ENCODE measurements at places on chromosomes 2 and 18.

- no peak for DNase-seq
Measured at GRCh38 chr2:144254342-144255235, 265.3 kb downstream of the ZEB2 start.

DNA sequence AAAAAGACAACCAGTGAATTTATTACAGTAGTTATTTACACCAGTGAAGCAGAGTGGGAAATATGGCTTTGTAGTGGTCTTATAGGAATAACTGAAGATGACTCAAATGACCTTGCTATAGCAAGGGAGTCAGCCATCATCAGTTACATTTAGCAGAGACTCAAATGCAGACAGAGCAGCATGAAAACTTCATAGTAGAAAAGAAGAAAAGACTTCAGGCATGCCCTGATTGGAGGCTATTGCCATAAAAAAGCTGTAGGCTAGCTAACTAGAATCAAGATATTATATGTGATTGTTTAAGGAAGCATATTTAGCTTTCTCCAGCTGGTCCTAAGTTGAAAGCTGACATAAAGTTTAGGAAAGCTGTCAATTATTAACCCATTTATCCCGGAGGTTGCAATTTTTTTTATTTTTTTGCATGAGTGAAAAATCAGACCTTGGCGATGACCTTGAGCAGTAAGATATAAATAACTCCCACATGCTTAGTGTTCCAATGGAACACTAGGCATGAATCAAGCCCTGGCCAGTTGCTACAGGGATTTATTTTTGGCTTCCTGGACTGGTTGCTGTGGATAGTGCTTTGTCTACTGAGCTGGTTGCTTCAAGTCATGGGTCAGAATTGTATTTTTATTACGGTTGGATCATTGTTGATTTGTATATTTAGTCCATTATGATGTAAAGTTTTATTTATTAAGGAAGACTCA lies 675.6 kb upstream of the VRK2 start:
- DNase-seq: no peak

DNA sequence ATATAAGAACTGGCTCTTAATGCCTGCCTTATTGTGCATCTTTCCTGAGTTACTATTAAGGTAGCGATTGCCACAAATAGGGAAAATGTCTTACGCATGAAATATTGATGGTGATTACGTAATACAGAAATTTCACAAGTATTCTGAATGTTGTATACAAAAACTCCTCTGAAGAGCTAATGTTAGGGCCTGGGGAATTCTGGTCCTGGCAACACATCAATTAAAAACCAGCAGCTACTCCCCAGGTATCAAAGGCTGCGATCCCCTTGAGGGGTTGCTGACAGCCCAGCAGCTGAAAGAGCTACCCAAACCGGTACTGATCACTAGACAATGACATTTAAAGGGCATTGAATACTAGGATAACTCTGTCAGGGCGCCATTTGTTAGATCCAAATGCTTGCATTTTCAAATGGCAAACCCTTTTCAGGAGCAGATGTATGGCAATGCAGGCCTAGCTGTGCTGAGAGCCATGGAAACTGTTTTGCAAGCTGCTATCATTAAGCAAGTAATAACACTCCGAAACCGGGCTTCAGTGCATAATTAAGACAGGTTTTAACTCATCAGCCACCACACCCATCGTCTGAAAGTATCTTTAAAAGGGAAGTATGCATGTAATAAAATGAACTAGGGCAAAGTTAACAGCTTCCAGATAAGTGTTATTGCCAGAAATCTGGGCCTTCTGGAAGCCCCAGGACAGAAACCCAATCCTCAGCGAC lies 78.4 kb downstream of the CLHC1 start:
- DNase-seq: no peak

DNA sequence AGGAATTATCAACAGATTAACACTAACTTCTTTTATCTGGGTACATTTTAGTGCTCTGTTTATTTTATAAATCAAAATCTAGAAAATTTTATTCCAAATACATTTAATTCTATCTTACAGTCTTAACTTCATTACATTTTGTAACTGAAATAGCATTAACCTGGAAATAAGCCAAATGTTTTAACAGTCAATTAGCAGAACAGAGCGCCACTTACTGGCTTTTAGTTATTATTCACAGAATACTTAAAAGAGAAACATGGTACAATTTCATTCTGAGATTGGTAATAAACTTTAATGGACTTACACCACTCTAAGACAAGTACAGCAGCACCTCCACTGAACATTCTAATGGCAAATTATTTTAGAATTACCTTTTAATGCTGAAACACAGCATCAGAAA lies 38.6 kb downstream of the SS18 start:
- DNase-seq: no peak

DNA sequence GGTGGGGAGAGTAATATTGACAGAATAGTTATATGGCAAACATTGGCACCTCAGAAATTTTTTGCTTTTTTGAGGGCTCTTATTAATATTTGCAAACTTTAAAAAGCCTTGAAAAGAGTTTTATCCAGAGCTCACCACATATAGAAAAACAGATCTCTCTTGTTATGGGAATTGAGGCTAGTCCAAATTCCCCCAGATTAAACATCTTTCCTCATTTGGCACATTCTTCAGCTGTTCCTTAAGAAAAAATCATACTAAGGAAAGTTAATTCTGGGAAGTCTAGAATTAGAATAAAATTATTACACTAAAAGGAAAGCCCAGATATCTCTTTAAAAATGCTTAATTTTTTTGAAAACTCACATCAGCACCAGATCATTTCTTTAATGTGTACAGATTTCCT lies 5.6 kb downstream of the TFPI start:
- DNase-seq: no peak

GRCh38 chr2:13332060-13332459 lies 615.3 kb downstream of the TRIB2 start:
- DNase-seq: no peak

Measured in stimulated activated CD4-positive, alpha-beta T cell treated with anti-CD3 and anti-CD28 coated beads, TNF-alpha, amount 100 ng/mL, for 1 hour (primary cell).